ENCODE measurements at places on chromosomes 12 and 14.

GRCh38 chr12:127628645-127629044 is 638.3 kb upstream of the TMEM132C start:
- no peak for DNase-seq

GRCh38 chr14:21309238-21309636 is 29.4 kb downstream of the RPGRIP1 start:
- no peak for DNase-seq

GRCh38 chr12:16349131-16349460 is 1.7 kb downstream of the MGST1 start:
- DNase-seq = no peak

- DNase-seq = no peak
Observed at GRCh38 chr12:130640901-130641300, 75.2 kb downstream of the RIMBP2 start.

GRCh38 chr12:115426732-115427131 is 742.8 kb upstream of the TBX3 start:
- no peak for DNase-seq

- DNase-seq = no peak
Observed at GRCh38 chr12:12606781-12607589, 4.7 kb upstream of the CREBL2 start.

- DNase-seq = no peak
Observed at GRCh38 chr14:68020999-68021663, 201.6 kb downstream of the RAD51B start.

DNA sequence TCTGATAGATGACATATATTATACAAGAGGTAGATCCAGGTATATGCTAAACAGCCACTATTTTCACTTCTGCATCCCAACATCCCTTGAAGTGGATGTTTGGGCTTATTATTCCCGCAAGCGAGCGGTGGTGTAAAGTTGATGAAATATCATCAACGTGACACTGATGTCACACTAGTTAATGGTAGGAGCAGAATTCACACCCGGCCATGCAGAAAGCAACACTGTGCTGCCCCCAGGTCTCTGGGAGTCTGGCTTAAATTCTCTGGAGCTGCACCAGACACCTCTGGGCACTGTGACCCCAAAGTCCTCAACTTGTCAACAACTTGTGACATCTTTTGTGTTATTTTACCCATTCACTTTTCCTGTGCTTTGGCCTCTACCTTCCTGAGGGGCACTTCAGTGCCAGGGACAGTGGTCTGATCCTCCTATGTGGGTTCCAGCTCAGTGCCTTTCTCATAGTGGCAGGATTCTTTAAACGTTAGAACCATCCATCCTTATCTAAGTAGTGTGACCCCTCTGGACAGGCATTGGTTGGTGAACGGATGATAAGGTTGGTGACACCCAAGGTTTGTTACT is 952 bp downstream of the DRAM1 start:
- DNase-seq = peak; percentile 19

Measured in HuH-7.5 (cell line).